ENCODE measurements at places on chromosomes 2 and 18.

- no peak for DNase-seq
These were observed 49.6 kb upstream of the PTH2R start for GRCh38 chr2:208356846-208357574.

- peak; percentile 21 for DNase-seq
These were observed 1669.3 kb downstream of the SUCLG1 start for GRCh38 chr2:82789851-82790205.

DNA sequence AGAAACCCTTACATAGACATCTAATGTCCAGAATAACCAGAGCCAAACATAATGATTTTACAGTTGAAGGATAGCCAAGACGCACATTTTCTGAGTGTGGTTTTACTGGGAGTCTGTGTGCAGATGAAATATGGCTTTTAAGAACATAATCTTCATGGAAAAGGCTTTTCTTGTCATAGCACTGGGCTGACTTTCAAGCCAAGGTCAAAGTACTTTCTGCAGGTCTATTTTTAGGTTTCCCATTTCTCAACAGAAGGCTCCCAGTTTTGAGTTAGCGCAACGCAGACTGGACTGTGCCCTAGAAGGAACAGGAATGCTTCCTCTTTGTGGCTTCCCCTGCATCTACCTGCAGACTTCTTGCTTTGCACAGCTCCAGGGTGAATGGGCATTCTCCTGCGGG is 92.3 kb upstream of the UPP2 start:
- DNase-seq, result peak; percentile 14

DNA sequence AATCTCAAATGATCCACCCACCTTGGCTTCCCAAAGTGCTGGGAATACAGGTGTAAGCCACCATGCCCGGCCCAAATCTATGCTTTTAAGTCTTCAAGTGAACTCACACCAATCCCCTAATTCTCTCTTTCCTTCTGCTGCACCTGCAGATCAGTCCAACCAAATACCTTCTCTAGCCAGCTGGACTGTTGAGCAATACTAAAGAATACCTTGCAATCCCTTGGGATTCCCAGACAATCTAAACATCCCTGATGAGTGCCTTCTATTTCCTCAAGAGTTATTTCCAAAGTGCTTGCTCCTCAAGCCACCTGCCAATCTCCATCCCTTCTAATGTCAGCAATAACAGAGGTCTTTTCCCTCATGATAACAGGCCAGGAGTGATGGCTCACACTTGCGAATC is 48.6 kb downstream of the SF3B1 start:
- no peak for DNase-seq

DNA sequence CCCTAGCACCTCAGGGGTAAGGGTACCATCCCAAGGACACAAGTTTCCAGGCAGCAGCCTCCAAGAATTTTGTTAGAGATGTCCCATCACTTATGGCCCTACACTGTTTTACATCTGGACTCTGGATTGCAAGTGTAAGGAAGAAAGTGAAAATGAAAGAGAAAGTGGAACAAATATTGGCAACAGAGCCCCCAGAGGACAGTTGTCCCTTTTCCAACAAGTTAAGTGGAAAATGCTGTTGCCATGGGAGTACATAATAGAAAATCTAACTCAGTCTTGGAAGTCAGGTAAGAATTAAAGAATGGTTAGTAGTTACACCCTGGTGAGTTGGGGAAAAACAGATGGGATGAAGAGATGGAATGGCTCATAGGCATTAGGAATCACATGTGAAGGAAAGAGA is 50.6 kb downstream of the TTC21B start:
- peak; percentile 38 for DNase-seq

DNA sequence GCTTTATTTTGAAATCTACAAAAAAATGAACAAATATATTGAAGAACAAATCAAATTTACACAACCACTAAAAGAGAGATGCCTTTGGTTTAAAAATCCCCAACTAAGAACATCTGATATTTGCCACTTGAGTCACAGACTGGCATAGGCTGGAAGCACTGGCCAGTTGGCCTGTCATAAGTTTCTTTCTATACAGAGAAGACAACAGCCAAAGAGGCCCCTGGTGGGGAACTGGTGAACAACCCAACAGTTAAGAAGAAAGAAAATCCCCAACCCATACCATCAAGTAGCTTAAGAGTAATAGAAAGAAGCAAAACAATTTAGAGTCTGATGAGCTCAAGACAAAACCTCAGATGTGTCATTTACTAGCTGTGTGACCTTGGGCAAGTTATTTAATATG is 45.5 kb downstream of the OSR1 start:
- DNase-seq, result peak; percentile 56

GRCh38 chr18:6722690-6723089 is 6.8 kb upstream of the ARHGAP28 start:
- no peak for DNase-seq

DNA sequence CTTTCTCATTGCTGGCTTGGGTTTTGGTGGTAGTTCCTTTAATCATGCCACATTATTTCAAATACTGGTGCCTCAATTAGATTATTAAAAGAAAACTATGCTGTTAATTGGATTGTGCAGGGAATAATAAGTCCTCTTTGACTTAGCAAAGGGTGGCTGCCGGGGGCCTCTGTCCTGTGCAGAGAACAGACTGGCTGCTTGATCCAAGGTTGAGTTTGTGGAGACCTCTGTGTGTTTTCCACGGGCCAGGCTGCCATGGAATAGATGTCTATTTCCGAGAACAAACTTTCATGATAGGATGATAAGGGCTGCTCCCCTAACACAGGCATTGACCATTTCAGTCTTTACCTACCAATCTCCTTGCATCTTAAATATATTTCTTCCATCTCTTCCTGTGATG is 30.4 kb upstream of the OTOS start:
- DNase-seq, result no peak

DNA sequence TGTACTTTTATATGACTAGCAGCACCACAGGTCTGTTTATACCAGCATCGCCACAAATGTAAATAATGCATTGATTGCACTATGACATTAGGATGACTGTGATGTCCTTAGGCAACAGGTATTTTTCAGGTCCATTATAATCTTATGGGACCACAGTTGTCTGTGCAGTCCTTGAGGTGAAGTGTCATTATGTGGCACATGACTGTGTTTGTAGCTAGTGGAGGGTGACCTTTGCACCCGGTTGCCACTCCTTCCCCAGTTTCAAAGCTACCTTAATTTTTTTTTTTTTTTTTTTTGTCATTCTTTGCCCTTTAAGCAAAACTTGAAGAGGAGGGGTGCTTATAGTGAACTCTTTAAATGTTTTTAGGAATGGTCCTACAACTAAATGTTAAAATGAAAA is 386.4 kb downstream of the THSD7B start:
- no peak for DNase-seq

Data from fibroblast of pulmonary artery (primary cell).